ENCODE measurements at places on chromosomes 6 and 20. TPM values are rescaled to one million over a fixed set of nuclear protein-coding genes. Genes with fewer than 3 reads are reported as not detected.

- no peak for DNase-seq
Observed at GRCh38 chr20:12467758-12468157, 541.0 kb upstream of the SPTLC3 start.

- no peak for DNase-seq
Observed at GRCh38 chr6:38113825-38114576, 294.5 kb downstream of the ZFAND3 start.

DNA sequence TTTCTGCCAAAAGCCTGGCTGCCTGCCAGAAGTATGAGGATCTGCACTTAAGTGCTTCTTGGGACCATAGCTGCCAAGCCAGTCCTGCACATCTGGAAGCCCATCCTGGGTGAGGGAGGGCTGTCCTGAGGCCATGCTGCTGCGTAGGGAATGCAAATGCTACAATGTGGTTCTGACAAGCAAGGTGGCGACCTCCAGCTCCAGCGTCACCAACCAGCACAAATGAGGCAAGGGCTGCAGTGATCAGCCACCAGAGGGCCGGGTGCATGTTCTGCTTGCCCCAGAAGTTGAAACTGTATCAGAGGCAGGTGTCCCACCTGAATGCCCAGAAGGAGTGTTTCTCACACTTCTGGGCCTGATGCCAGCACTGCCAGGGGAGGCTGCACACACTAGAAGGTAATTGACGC, 99.1 kb upstream of the KCNQ5 start:
- peak; percentile 18 for DNase-seq

- DNase-seq, result no peak
Observed at GRCh38 chr6:46996860-46997641, 45.1 kb downstream of the ADGRF1 start.

OPN5 gene
- total RNA-seq, result not detected

MAP7 gene
- 2.1 TPM for total RNA-seq

GRCh38 chr6:72822691-72823090, 200.8 kb downstream of the KCNQ5 start:
- DNase-seq, result no peak

DNA sequence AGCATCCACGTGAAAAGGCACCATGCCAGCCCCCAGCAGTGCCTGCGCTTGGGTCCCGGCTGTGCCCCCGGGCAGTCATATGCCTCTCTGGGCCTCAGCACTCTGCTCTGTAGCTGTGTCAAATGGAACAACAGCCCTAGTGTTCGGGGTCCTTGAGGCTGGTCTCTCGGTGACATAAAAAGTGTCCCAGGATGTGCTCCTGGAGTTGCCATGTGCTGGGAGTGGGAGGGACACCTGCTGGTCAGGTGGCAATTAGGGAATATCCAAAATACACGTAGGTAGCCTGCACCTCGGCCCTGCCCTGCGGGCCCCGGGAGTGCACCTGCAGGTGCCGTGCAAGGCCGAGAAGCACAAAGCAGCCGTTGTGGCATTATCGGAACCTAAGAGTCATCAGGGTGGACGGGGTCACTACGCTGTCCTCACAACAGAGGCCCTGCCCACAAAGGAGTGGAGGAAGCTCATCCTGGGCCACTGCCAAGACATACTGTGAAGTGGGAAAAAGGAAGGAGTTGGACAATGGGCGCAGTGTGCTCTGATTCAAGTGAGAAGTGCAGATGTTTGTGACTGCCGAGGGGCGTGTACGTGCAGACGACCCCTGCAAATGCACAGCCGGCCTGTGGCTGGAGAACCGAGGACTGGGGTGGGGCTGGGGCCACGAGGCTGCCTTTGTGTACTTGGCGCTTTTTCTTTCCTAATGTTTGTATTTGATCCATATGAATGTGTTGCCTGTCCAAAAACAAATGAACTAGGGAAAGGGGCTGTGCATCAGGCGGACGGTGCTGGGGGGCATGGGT, 24.6 kb downstream of the SLCO4A1 start:
- peak; percentile 88 for DNase-seq
